Jurkat, Clone E6-1 (cell line): ENCODE measurements at places on chromosomes 13 and 19.
A peak's percentile ranks its signal among the peaks of the same experiment; 100 is the strongest.

- peak; percentile 4 for DNase-seq
Observed at GRCh38 chr13:34156841-34157365, 339.0 kb downstream of the RFC3 start.

DNA sequence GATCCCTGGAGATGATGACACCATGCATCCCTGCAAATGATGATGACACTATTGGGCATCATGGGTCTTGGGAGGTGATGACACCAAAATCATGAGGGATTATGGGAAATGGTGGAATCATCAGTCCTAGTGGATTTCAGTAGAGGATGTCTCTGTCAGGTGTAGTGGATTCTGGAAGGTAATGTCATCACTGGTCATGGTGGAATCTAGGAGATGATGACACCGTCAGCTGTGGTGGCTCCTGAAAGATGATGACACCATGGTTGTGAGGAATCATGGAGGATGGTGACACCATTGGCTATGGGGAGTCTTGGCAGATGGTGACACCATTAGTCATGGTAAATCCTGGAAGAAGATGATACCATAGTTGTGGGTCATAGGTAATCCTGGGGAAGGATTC lies 11.9 kb downstream of the SHISA7 start:
- DNase-seq = no peak

GRCh38 chr19:35562776-35563175 lies 682 bp downstream of the ATP4A start:
- no peak for DNase-seq

DNA sequence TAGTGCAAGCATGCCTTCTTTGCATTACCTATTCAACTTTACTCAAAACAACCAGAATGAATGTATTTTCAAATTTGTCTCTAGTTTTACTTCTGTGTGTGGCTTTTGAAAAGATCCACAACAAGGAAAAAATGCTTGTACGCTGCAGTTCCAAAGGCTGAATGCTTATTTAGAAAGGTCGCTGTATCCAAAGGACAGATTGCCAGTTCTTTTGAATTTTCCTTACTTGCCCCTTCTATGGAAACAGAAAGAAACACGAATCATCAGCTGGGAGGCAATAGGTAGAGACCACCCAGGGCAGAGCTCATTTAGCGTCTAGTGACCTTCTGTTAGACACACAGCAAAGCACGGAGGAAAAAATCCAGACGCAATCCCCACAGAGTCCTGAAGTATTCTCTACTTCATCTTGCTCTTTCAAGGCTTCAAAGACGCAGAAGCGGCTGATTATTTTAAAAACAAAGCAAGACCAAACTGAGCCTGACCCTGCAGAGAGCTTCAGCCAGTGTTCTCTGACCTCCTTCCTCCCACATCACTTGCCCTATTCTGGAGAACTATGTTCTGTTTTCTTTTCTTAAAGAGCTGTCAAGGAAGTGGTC lies 674.6 kb upstream of the SGCG start:
- DNase-seq = no peak

DNA sequence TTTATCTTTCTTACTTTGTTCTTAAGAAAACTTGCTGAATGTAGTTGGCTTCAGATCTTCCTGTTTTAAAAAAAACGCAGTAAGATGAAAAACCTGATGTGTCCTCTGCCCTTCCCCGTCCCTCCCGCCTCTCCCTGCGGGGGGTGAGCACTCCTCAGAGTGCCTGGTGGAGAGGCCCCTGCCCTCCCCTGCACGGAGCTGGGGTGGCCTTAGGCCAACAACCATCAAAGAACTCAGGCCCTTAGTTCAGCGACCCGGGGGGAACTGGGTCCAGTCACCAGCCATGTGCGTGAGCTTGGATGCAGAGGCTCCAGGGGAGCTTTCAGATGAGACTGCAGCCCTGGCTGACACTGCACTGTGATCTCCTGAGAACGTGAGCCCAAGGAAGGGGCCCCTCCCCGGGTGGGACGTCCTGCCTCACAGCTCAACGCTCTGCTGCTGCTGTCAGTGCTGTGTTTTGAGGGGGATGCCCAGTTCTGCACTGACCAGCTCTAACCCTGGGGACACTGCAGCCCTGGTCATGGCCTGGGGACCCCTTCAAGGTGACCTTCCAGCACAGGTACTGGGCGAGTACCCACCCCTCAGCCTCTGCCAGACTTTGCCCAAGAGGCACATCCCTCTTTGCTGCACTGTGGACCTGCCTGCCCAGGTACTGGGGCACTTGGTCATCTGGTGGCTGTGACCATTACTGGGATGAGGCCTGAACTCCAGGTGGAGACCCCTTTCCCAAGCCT lies 42.7 kb downstream of the ANKRD10 start:
- DNase-seq = no peak

DNA sequence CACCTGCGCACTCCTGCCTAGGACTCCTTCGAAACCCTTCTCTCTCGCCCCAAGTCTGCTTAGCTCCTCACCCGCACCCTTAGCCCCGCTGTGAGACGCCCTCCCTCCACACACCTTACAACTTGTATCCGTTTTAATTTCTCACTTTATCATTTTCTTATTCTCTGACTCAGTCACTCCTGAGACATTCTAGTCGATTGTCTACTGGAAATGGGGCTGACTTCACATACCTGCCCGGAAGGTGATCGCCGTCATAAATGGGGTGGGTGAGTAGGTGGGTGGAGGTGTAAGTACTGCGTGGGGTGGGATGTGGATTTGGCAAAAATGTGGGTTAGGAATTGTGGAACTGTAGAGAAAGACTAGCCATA lies 714 bp downstream of the NDFIP2 start:
- DNase-seq = peak; percentile 5

DNA sequence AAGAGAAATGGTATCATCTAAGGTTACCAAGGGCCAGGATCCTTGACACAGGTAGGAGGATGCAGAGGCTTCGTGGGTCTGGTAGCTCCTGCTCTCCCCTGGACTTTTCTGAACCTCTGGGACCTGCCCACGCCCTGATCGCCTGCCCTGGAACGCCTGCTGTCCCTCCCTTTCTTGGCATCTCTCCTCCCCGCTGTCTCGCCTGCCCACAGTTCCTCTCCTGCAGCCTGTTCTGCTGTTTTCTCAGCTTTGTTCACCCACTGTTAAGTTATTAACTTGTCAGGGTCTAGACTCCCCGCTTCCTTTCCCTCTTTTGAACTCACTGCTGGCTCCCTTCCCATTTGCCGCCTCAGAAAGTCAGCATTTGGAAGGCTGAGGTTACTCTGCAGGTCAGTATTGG lies 19.8 kb downstream of the SERP2 start:
- DNase-seq = no peak

GRCh38 chr13:112616586-112617362 lies 28.8 kb upstream of the TUBGCP3 start:
- DNase-seq = peak; percentile 23

- no peak for DNase-seq
Observed at GRCh38 chr13:82364525-82364924, 1517.7 kb downstream of the SLITRK1 start.

DNA sequence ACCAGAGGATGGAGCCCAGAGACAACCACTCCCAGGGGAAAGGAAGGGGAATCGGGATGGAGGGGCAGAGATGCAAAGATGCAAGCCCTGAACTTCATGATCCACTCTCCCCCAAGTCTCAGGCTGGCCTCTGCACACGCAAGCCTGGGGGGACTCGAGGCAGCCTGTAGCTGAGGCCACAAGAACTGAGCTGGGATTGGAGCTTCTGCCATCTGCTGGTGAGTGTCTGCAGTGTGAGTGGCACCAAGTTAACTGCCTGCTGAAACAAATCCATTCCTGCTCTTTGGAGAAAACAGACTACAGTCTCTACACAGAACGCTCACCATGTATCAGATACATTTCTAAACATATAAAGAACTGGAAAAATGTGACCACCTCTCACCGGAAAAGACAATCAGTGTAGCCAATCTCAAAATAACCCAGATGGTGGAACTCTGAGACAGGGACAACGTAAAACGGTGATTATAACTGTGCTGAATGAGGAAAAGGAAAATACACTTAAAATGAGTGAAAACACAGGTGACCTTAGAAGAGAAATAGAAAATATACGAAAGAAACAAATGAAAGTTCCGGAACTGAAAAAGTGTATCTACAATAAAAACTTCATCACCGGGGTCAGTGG lies 62.1 kb downstream of the KLF2 start:
- DNase-seq = peak; percentile 72

- DNase-seq = no peak
Observed at GRCh38 chr13:44287958-44288357, 85.7 kb upstream of the SERP2 start.

- DNase-seq = no peak
Observed at GRCh38 chr13:75308222-75308621, 173.7 kb downstream of the TBC1D4 start.

DNA sequence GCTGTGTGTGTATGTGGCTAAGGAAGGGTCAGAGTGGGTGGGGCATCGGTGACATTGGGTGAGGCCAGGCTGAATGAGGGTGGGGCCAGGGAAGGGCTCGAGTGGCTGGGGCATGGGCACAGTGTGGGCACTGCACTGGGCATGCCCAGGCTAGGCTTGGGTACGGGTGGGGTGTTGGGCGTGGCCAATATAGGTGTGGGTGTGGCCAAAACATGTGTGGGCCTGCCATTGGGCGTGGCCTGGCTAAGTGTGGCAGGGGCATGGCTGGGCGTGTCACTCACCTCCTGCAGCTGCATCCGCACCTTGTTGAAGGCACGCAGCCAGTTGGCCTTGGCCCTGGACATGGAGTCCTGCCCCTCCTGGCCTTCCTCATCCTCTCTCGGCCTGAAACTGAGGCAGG lies 33.2 kb downstream of the UNC13A start:
- DNase-seq = peak; percentile 16

DNA sequence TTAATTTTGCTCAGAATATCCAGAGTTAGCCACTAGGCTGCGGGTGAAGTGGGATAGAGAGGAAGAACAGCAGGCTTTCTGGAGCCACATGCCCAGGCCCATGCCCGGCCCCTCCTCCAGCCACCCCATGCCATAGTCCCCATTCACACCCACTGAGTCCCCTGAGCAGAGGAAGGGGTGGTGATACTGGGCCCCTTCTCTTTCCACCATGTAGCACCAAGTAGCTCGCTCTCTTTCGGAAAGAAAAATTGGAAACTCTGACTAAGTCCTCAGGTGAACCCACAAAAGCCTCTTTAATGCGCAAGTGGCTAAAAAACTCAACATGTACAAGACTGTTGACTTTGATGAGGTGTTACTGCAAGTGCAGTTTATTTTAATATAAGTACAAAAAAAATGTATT lies 76.7 kb upstream of the GPR183 start:
- no peak for DNase-seq

- DNase-seq = peak; percentile 81
Observed at GRCh38 chr13:28494778-28495537, at the start of gene FLT1. Gene FLT1, minus strand, starts transcription at chr13:28495128. Its CDS starts 285 bp downstream, at chr13:28494843.

DNA sequence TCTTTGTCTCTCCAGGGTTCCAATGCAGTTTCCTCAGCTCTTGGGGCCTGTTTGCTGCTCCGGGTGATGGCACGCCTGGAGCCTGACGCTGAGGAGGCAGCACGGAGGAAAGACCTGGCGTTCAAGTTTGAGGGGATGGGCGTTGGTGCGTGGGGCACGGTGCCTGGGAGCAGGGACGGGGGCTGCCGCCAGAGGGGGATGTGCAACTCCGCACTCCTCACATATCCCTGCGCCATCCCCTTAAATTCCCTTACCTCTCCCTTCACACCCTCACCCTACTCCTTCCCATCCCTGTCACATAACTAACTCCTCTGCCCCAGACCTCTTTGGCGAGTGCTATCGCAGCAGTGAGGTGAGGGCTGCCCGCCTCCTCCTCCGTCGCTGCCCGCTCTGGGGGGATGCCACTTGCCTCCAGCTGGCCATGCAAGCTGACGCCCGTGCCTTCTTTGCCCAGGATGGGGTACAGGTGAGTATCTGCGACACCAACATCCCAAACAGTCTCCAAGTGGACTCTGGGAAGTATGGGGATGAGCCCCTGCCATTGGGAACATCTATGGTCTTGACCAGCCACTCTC lies 31.1 kb downstream of the TRPM4 start:
- DNase-seq = no peak

GRCh38 chr19:15313649-15314279 lies 18.6 kb downstream of the BRD4 start:
- DNase-seq = no peak

DNA sequence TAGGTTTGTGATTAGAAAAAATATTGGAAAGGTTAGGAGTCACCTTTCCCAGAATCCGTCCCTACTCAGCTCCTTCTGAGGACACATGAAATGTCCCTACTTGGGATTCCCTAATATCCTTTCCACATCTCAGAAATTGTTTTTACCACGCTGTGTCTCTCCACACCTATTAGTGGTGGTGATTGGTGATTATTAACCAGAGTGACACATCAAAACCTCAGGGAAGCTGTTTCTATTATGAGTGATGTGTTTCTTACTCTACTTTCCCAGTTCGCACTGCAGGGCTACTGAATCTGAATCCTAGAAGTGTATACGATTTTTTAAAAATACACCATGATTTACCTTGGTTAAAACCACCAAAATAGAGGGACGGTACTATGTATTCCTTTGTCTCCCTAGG lies 460.8 kb downstream of the TBC1D4 start:
- DNase-seq = no peak

GRCh38 chr13:29597706-29598105 lies 2.2 kb upstream of the SLC7A1 start:
- DNase-seq = no peak

DNA sequence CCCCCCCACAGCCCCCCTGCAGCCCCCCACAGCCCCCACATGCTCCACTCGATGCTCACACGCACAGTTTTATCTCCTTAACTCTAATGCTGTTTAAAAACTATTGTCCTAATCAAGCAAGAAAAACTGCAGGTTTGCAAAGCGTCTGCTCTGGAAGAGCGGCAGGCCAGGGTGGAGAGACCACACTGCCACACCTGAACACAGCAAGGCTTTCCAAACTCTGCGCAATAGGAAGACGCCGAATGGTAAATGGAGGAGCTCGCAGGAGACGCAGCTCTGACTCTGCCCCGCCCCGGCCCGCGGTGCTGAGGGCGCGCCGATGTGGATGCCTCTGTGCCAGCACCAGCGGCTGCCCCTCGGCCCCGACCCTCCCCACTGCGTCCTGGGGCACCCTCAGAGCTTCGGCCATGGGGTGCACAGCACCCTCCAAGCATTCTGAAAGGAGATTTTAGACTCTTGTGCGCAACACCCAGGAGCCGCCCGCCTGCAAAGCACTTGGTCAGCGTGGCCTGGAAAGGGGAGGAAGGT lies 32.4 kb downstream of the RASA3 start:
- peak; percentile 59 for DNase-seq

GRCh38 chr13:62747629-62748028 lies 1332.0 kb upstream of the PCDH20 start:
- DNase-seq = no peak

GRCh38 chr13:109629737-109630136 lies 156.6 kb downstream of the IRS2 start:
- DNase-seq = no peak

GRCh38 chr13:93147946-93148345 lies 78.7 kb upstream of the GPC6 start:
- DNase-seq = no peak

GRCh38 chr19:4553092-4553695 lies 6.3 kb downstream of the SEMA6B start:
- DNase-seq = no peak

GRCh38 chr13:30720172-30720869 lies 15.0 kb upstream of the ALOX5AP start:
- no peak for DNase-seq

DNA sequence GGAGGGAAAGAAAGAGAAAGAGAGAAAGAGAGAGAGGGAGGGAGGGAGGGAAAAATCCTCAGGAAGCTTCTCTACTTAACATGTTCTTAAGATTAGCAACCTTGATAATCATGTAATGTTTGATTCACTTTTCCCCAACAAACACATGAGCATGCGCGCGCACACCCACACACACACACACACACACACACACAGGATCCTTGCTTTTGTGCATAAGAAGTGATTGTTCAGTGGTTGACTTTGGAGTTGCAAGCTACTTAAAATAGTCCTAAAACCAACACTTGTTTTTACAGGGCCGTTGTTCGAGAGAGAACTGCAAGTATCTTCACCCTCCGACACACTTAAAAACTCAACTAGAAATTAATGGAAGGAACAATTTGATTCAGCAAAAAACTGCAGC lies 100.0 kb upstream of the RAP2A start:
- DNase-seq = no peak
